Activated T-cell treated with anti-CD3 and anti-CD28 coated beads, Interleukin-2, amount 50 U/mL, for 4 hours (primary cell): ENCODE measurements at places on chromosomes 6 and 20. TPM values are rescaled to one million over a fixed set of nuclear protein-coding genes. Genes with fewer than 3 reads are reported as not detected.

Gene C4B
- 5.2 TPM for total RNA-seq

Gene PMEPA1
- total RNA-seq, result 7.4 TPM

Gene CLPSL2
- not detected for total RNA-seq

Gene BYSL
- total RNA-seq, result 139 TPM

Gene TINAG
- total RNA-seq, result not detected

Gene CHRNA4
- not detected for total RNA-seq

Gene TP53TG5
- not detected for total RNA-seq

Gene SPINT3
- not detected for total RNA-seq

Gene VIP
- total RNA-seq, result not detected

Gene SNTA1
- total RNA-seq, result 2.4 TPM

Gene FAM217B
- total RNA-seq, result 21.6 TPM

Gene GRM1
- total RNA-seq, result not detected

Gene BMP5
- total RNA-seq, result not detected

Gene COL21A1
- total RNA-seq, result not detected

Gene PNLDC1
- 2.0 TPM for total RNA-seq

Gene CALHM6
- 2.3 TPM for total RNA-seq

Gene MLN
- total RNA-seq, result not detected

Gene RNF8
- 25.8 TPM for total RNA-seq

Gene EYA2
- not detected for total RNA-seq

Gene ELOVL4
- 0.51 TPM for total RNA-seq

Gene CYP24A1
- not detected for total RNA-seq
